ENCODE measurements at places on chromosomes 4 and X.

- no peak for DNase-seq
These were observed 36.9 kb downstream of the DCHS2 start for GRCh38 chr4:154454710-154455109.

DNA sequence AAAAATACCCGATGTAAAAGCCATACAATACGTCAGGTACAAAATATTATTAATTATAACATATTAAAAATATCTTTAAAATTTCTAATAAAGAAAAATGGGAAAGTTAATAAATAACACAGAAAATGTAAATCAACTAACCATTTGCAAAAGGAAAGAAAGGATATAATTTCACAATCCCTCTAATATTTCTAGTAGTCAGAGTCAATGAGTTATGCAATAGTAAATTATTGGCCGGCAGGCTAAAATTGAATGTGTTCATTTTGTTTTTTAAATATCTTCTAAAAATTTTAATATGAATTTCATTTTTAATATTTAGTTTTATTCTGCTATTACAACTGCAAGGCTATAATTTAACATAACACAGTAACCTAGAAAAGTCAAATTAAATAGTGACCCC is 155.7 kb downstream of the FBXW7 start:
- no peak for DNase-seq

- no peak for DNase-seq
These were observed 28.9 kb downstream of the OFD1 start for GRCh38 chrX:13763489-13763888.

GRCh38 chr4:61579786-61580185 is 379.7 kb downstream of the ADGRL3 start:
- no peak for DNase-seq

DNA sequence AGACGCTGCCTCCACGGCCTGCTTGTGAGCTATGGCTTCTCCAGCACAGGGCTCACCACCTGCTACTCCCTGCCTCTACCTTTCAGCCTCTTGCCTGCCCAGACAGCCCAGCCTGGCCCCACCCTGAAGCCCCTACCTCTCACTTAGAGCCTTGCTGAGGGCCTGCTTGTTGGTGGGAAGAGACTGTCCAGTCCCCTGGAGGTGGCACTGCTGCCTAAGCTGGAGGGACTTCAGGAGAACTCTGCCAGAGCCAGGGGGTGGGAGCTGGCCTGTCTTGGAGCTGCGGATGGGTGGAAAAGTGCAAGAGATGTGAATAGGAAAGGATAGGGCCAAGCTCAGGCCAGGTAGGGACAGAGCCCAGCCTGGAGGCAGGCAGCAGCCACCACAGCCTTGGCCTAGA is 2.7 kb upstream of the ZNF185 start:
- DNase-seq, result no peak

GRCh38 chrX:107610667-107611066 is 17.6 kb upstream of the PRPS1 start:
- DNase-seq, result no peak

DNA sequence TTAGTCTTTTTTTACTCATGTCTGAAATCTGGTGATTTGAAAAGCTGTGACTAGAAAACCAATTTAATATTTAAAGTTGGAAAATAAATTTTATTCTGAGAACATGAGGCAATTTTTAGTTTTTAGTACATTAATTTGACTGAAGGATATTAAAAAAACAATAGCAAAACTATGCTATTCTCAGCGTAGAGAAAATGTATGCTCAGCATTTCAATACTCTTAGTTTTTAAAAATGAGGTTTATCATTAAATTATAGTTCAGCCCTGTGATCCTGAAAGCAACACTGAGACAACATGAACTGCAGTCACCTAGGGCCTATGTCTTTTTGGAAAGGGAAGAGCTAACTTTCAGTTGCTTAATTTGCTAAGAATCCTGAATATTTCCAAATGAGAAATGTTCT is 9.5 kb downstream of the GALNT7 start:
- DNase-seq, result no peak

DNA sequence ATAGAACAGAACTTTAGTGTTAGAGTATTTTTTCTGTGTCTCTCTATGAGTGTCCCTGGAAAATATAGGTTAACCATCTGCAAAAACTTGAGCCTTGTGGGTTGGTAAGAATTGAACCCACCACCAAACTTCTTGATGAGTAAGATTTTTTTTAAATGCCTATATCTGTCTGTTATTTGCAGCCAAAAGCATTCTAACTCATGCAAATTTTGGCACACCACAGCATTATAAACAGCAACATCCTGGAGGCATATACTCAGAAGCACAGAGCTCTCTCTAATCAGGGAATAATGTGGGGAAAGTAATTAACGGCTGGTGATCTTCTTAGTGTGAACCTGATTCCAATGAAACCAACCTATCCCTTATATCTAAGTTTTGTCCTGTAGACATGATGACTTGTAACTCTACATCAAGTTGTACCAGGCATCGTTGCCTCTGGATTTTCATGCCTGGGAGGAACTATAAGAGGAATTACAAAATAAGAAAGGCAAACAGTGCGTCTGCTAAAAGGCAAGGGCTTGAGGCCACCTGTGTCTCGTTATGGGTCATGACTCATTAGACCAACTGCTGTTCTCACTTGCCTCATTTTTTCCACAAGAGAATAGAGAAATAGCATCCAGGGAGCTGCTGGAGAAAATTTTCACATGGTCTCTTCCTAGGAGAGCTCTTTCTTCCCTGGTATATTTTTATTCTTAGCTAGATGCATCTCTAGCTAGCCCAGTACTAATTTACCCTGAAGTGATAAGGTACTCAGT is 202.4 kb downstream of the CHIC2 start:
- no peak for DNase-seq

GRCh38 chr4:107500551-107500950 is 219.5 kb downstream of the PAPSS1 start:
- DNase-seq, result no peak

- no peak for DNase-seq
These were observed at the start of gene CITED1 for GRCh38 chrX:72305286-72306084. CITED1 (minus strand) TSS chrX:72305914; CDS start chrX:72302869, 3,045 bp downstream.

GRCh38 chrX:16990839-16991238 is 44.4 kb downstream of the REPS2 start:
- DNase-seq, result no peak

- no peak for DNase-seq
These were observed 528 bp downstream of the NSDHL start for GRCh38 chrX:152831391-152831790.

DNA sequence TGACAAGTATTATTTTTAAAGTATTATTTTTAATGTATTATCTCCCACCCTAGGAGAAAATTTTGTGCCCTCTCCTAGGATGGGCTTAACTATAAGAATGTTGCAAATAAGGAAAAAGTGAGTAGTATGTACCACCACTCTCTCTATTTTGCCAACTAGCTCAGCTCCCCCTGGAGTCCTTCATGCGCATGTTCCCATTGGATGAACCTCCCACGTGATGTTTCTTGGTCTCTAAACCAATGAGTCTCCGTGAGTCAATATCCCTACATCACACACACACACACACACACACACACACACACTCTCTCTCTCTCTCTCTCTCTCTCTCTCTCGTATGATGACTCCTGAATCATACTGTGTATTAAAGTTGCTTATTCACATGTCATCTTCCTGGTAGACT is 129.7 kb upstream of the ZFP42 start:
- no peak for DNase-seq

DNA sequence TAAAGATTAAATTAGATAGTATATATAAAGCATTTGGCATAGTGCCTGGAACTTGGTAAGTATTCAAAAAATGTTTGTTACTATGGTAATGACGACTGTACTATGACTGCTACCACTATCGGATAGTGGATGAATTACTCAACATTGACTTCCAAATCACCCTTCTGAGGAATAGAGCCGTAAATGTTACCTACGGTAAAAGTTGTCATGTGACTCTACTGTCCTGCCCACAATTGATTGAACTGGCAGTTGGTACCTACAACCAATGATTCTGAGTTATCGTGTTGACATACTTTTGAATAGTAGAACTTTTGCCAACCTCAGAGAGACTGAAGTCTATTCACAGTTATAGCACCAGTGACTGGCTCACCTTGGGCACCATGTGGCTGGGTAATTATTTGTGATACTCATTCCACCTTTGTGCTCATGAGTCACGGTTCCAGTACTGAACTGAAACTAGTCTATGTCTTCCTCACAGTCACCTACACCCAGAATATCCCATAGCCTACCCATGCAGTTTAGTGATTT is 185.5 kb upstream of the PITX2 start:
- DNase-seq, result no peak

- DNase-seq, result no peak
These were observed 48.5 kb downstream of the NELFA start for GRCh38 chr4:1960170-1960825.

- DNase-seq, result no peak
These were observed 512.3 kb downstream of the CFAP47 start for GRCh38 chrX:36431819-36432218.

DNA sequence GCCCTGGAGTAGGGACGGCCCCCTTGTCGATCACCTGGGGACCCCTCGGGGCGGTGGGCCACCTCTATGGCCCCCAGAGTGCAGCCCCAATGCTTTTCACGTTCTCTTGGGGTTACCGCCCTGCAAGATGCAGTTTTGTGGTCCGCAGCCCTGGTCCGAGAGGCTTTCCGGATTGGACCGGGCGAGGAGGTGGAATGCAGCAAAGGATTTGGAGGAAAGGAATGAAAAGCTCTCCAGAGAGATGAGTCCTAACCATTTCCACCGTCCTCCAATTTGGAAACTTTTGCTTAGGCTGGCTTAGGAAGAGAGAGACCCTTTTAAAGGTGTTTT is 601 bp downstream of the SLC25A43 start:
- DNase-seq, result no peak

- DNase-seq, result no peak
These were observed 10.4 kb downstream of the ACOT9 start for GRCh38 chrX:23732704-23733103.

DNA sequence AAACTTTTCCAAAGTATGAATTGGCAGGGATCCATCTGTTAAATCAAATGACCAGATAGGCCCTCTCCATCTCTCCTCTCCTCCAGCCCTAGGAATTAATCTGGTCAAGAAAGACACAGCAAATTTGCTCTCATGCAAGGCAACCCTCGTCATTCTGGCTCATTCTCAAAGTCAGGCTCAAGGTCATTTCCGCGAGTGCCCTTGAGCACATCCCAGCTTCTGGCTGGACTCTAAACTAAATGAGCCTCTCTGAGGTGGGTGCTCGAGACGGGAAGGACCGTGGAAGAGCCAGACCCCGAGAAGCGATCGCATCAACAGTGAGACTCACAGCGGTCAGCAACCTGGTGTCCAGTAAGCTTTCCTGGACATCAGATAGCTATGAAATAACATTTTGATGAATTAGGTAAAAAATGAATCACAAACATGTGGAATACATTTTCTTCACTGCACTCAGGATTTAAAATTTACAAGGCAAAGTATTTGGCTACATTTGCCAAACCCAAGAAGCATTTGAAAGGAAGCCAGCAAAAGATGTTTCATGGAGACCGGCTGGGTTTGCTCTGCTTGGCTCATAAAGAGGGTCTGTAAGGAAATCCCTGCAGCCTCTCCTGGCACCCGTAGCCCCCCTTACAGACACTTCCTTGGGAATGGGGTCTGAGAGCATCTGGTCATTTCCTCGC is 121.0 kb downstream of the ENPP6 start:
- DNase-seq, result no peak

DNA sequence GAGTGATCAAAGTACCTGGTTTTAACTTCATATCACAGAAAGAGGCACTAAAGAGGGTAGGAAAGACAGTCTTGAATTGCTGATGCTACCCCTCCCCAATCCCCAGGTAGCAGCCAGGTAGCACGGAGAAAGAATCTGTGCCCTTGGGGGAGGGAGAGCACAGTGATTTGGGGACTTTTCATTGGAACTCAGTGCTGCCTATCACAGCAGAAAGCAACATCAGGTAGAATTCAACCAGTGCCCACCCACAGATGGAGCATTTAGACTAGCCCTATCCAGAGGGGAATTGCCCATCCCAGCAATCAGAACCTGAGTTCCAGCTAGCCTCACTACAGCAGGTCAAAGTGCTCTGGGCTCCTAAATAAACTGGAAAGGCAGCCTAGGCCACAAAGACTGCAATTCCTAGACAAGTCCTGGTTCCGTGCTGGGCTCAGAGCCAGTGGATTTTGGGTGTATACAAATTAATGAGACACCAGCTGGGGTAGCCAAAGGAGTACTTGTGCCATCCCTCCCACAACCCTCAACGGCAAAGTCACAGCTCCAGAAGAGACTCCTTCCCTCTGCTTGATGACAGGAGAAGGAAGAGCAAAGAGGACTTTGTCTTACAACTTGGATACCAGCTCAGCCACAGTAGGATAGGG is 228.1 kb downstream of the THOC2 start:
- no peak for DNase-seq

DNA sequence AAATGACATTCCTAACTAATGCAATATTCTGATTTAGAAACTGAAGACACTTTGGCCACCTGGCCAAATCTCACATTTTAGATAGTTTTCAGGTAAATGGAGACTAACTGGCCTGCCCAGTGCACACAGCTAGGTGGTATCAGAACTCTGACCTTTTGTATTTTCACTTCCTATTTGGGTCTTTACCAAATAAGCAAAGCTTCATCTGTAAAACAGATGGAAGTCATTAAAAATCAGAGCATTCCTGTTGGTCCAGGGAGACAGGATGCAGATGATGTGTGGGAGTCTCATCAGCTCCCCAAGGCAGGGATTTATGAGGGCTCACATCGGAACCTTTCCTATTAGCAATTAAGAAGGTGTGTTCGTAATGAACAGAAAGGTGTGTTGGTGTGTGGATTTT is 57.7 kb downstream of the ARHGAP10 start:
- no peak for DNase-seq

Data from naive thymus-derived CD8-positive, alpha-beta T cell (primary cell).